Activated CD4-positive, alpha-beta T cell treated with anti-CD3 and anti-CD28 coated beads, Interleukin-2, amount 10 ng/mL, durations not matched to agents 7 days and 5 days (primary cell): ENCODE measurements at places on chromosomes 11 and 22. TPM values are rescaled to one million over a fixed set of nuclear protein-coding genes. Genes with fewer than 3 reads are reported as not detected.

The C11orf86 gene
- not detected for total RNA-seq

The RBMXL2 gene
- total RNA-seq = not detected

DNA sequence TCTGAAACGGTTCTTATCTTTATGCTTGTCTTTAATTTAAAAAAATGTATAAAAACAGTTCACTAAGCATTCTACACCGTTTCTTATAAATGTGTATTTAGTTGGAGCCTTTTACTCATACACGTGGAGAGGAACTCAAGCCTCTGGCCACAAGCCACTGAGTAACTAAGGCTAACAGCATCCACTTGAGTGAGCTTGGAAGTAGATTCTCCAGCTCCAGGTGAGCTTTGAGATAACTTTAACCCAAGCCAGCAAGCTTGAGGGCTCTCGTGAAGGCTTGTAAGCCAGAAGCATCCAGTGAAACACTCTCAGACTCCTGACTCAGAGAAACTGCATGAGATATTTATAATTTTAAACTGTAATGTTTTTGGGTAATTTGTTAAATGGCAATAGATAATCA, 82.6 kb downstream of the ARHGAP20 start:
- DNase-seq = no peak

DNA sequence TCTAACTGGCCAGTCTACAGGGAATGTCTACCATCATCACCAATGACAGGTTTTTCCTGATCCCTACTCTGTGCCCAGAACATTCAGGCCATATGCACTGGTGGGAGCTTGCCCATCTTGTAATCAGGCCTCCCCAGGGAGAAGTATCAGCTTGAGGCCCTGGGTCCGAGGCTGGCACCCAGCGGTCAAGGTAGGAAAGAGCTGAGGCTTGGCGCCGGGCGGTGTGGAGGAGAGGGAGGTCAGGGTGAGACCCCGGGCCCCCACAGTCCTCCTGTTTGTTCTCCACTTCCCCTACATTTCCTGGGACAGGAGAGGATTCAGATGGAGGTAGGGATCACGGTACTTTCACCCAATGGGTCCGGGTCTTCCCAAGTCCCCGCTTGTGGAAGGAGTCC, 15.5 kb downstream of the TSKU start:
- DNase-seq = no peak

GRCh38 chr22:37599153-37599552, 9.5 kb upstream of the GGA1 start:
- no peak for DNase-seq

DNA sequence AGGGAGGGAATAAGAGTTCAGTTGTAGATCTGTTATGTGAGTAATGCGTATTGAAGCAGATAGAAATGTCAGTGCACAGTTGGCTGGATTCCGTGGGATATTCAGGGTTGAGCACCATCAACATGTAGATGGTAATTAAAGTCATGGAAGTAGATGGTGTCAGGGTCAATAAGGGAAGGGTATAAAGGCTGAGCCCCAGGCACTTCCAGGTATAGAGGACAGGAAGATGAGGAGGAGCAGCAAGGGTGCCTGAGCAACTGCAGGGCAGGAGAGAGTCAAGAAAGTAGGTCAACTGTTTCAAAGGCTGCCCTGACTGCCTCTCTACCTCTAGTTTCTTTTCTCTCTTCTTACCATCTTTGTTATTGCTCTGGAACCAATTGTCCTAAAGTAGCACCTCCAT, 85.9 kb downstream of the MICAL2 start:
- peak; percentile 28 for DNase-seq

GRCh38 chr11:2351701-2352100, 25.4 kb upstream of the CD81 start:
- no peak for DNase-seq

- no peak for DNase-seq
Observed at GRCh38 chr11:84866922-84867321, 760.2 kb downstream of the DLG2 start.

- no peak for DNase-seq
Observed at GRCh38 chr11:72924568-72925190, 110.5 kb downstream of the ATG16L2 start.

- no peak for DNase-seq
Observed at GRCh38 chr11:102879801-102880200, 5.0 kb upstream of the MMP12 start.

GRCh38 chr11:34348919-34349318, 8.9 kb downstream of the ABTB2 start:
- DNase-seq = no peak

DNA sequence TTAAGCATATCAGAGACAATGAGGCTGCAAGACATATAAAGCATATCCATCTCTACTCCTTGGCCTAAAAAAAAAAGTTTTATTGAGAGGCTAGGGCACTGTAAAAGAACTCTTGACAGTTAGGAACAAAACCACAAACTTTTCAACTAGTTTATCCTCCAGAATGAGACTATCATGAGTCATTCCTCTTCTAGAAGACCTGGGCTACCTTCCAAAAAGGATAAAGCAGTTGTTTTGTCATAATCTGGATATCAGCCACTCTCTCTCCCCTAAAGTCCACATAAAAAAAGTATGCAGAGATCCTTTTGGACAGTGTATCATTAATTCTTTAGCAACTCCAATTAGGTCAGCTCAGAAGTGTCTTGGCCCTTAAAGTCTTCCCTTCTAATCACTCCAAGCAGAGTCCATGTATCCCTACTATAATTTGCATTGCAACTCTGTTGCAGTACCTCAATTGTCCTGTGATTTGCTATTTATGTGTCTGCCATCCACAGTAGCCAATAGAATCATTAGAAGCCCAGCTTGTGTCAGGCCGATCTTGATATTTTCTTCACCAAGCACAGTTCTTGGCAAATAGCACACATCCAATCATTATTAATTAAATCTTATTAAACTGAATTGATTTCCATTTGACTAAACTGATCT, 10.4 kb downstream of the OR51T1 start:
- DNase-seq = no peak

DNA sequence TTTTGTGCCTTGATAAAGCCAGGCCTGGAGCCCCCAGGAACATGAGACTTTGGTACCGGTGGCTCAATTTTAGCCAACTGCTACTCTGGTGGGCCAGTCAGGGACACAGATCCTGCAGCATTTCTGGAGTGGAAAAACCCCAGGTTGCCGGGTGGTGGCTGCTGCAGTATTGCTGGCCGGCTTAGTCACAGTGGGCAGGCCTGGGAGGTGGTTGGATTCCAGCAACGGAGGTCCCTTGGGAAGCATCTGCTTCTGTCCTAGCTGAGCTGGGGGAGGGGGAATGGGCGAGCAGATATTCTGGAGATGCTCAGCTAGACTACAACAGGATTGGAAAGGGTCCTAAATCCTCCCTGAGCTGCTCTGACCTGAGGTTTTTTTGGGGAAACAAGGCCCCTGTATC, 31.6 kb upstream of the ACCSL start:
- no peak for DNase-seq

DNA sequence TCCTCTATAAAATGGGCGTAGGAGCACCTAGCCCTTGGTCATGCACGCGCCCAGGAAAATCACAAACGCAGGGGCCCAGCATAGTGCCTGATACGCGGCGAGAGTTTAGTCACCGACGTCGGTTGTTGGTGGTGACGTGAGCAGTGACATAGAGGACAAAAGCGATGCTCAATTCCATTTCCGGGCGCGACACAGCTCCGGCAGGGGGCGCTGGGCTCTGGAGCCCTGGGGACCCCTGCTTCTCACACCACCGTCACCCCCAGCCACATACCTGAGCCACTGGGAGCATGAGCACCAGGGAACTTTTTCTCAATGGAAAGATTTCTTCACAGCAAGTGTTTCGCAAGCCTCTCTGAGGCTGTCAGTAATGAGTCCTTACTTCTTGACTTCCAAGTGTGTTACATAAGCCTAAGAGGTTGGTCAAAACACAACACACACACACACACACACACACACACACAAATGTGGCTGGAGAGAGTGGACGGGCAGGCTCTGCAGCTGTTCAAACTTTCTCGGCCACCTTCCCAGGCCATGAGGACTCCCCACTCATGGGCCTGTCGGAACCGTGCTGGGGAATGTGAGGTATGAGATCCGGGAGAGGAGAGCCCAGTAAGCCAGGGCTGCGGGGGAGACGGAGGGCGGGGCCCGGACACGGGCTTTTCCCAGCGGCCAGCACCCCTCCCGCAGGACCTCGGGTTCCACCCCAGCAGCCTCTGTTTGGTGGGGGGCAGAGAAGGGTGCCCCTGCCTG, 36.9 kb upstream of the LINC01488 start:
- no peak for DNase-seq

DNA sequence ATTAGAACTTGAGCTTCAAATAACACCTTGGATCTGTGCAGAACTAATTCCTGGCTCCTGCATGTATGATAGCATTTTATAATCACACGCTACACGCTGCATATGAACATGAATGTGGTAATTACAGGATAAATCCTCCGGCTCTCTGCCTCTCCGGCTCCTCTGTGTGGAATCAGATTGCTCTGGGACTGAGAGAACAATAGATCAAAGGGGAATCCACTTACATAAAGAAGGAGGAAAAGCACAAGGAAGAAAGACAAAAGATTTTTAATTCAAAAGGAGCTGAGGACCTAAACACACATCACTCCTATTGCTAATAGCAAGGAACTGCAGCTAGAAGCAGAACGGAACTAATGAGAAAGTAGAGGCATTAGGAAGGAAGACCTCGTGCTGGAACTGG, 240.9 kb downstream of the NTM start:
- DNase-seq = no peak

DNA sequence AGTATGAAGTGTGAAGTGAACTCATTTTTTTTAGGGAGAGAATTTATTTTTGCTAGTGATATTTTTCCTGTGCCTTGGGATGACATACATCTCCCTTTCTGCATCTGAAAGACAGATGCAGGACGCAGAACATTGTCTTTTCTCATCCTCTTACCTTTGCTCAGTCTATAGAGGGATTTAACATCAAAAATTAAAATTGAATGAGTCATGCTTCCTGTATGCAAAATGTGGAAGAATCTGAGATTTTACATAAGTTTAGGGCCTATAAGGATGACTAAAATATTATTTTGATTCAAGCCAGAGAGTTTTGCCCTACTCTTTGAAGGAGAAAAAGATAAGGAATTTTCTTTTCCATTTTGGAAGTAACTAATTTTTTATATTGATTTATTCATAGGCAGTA, 27.3 kb downstream of the XRCC6 start:
- DNase-seq = no peak

DNA sequence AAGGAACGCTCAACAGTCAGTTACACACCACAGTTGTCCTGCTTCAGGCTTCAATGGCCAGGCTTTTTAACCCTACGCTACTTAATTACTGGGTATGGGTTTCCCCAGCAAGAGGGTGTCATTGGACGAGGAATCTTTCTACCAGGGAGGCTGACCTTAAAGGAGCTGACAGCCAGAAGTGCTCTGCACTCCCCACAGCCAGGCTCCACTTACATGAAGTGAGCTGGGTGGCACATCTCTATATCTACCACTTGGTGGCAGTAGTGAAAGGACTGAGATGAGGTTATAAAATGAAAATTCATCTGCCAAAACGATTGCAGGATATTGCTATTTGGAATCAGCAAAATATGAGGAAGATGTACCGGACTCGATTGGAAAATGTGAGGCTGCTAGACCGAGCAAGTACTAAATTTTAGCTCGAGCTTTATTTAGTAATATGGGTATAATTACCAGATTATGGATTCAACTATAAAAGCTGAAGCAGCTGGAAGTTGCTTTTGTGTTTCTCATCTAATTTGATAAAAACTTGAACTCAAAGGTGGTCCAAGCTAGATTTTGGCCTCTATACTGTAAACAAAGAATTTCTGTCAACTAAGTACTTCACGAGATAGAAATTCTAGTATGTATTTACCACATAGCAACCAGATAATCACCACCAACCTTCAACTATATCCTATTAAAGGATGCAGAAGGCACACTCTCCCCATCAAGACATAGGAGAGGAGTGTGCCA, 53.9 kb upstream of the CEP126 start:
- DNase-seq = peak; percentile 27
